ENCODE measurements at places on chromosomes 6 and 20.

GRCh38 chr6:125224231-125224861, 70.8 kb downstream of the TPD52L1 start:
- no peak for DNase-seq

GRCh38 chr6:26322645-26323482, 42.1 kb upstream of the BTN3A2 start:
- no peak for DNase-seq

GRCh38 chr20:49597825-49598395, 30.0 kb upstream of the PTGIS start:
- DNase-seq, result no peak

GRCh38 chr6:44012078-44012493, 115.2 kb downstream of the MRPL14 start:
- DNase-seq, result no peak

DNA sequence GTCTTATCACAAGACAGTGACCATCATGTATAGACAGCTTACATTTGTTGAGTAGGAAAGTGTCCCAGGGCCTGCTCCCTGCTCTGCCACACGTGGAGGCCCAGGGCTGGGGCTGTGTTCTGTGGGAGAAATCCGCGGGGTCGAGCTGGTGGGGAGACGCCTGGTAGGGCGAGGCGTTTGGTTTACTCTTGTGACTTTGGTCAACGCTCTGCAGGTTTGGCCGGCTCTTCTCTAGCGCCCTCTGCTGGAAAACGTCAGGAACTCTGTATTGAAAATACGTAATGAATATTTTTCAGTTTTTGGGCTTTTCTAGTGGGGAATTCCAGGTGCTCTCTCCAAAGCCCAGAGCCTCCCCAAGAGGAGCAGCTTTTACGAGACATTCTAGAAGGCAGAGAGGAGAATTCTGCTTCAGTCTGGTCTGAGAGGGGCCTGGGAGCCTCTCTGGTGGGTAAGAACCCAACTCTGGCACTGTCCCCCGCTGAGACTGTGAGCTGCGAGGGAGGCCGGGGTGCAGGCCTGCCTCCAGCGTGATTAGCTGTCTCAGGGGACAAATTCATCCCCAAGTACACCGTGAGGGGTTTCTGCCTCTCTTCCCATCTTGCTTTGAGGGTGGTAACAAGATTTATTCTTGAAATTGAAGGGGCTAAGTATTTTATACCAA, 112.6 kb upstream of the RALGAPA2 start:
- DNase-seq, result peak; percentile 36

DNA sequence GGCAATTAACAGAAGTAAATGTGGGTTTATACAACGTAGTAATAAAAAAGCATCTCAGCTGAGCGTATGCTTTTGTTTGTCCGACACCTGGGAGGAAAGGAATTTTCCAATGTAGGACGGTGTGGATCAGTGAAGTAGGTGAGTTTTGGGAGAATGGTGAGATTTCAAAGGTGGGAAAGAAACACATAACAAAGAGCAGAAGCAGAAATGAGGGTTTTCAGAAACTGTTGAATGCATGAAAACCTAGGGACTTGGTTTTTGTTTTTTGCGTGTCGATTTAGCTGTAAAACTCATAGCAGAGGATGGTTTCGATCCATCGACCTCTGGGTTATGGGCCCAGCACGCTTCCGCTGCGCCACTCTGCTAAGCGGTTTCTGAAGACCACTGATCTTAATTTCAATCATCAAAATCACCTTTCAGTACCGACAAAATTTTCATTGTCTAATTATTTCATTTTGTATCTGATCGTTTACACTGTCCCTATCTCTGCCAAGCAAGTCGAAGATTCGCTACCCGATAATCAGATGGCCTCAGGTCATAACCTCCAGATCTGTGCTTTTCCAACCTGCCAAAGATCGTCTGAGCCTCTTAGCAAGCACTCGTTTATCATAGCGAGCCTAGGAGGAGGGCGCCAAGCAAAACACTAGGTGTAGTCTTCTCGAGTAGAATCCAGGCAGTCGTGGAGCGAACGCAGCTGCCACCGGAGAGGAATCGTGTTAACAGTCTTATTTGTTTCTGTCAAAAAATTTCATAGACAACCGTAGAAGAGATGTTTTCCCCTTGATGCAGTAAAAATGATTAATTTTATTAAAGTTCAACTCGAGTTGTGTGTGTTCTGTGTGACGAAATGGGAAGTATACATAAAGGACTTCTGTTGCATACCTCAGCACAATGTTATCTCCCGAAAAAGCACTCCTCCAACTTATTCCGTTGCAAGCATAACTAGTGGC, 20.9 kb upstream of the POM121L2 start:
- DNase-seq, result no peak

DNA sequence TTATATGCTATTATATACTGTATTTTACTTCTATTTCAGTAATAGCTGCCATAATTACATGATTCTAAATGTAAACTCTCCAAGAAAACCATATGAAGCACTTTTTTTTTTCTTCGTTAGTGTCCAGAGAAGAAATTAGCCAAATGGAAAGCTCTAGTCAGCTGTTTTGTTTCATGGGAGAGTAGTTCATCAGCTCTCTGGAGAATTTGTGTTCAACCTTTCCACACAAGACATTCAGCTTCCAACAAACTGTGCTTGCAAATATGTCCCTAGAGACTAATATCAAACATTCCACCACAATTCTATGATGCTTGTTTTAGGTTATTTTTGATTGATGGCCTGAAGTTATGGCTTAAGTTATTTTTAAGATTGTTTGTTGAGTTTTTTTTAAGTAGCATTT, 19.5 kb downstream of the FHL5 start:
- no peak for DNase-seq

DNA sequence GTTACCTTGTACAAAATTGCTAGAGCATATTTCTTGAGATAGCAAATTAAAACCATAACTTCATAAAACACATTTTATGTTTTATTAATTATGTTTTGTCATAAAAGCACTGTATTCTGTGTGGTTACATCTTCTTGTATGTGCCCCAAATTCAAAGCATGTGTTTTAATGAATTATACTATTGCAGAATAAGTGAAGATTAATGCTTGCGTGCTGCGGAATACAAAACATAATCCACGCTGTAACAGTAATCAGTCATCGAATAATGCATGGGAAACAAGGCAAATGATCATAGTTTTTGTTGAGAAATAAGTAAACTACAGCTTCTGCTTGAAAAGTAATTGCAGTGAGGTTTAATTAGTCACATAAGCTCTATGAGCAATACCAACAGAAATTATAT, 459.2 kb upstream of the SOX4 start:
- no peak for DNase-seq
